ENCODE measurements at places on chromosomes 1 and 21. TPM values are rescaled to one million over a fixed set of nuclear protein-coding genes. Genes with fewer than 3 reads are reported as not detected.

Gene CCDC181
- total RNA-seq = 0.86 TPM

Gene PARS2
- total RNA-seq = 5.6 TPM

Gene CADM3
- total RNA-seq = not detected

Gene FCER1G
- not detected for total RNA-seq

- DNase-seq = no peak
These were observed 24.0 kb downstream of the NGF start for GRCh38 chr1:115314092-115314491.

DNA sequence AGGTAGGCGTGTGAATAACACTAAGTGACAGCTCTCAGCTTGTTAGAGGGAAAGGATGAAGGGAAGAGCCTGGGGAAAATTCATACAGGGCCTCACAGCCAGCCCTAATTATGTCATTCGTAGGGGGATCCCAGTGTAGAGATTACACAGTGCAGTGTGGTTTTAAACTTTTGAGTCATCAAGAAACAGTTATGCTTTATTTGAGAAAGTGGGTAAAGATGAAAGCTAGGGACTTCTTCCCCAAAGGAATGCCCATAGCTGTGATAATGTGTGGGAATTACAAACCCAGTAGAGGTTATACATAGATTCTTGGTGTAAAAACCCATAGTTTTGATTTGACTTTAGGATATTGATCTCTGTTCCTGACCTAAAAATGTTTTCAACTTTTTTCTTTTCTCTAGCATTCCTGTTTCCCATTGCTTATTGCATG, 1.9 kb downstream of the TTF2 start:
- peak; percentile 74 for DNase-seq

GRCh38 chr21:36384885-36385232, 333 bp upstream of the CHAF1B start:
- no peak for DNase-seq
